Type B pancreatic cell (in vitro differentiated cells): ENCODE measurements at places on chromosomes 16 and 17.

GRCh38 chr17:73359352-73359751 lies 47.6 kb upstream of the CDC42EP4 start:
- no peak for DNase-seq

DNA sequence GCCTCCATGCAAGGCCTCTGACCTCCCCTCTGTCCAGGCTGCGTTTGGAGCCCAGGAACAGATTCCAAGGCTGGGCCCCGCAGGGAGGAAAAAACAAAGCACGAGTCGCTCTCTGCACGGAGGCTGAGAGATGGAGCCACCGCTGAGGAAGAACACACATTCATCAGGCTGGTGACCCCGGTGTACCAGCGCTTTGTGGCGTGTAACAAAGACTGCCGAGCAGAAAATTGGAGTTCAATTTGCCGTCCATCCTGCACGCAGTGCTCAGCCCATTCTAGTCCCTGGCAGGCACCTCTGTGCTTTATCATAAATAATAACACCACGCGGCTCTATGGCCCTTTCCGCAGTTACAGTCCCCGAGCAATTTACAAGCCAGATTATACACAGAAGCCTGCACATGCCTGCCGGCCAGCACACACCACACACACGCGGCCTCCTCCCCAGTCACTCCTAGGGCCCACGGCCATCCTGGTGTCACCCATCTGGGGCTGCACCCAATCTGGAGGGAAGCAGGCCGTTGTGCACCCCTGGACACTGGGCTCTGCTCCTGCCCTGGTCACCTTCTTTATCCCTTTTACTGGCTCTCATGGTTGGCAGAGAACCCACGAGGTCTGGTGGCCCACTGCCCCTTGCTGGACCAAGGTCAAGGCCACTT lies 124.4 kb downstream of the SDK2 start:
- no peak for DNase-seq

- DNase-seq, result no peak
Observed at GRCh38 chr17:2782055-2782454, 14.2 kb upstream of the RAP1GAP2 start.

GRCh38 chr17:35449371-35449931 lies 885 bp upstream of the SLFN13 start:
- no peak for DNase-seq

- DNase-seq, result no peak
Observed at GRCh38 chr16:68902003-68902968, 59.0 kb downstream of the TANGO6 start.

- no peak for DNase-seq
Observed at GRCh38 chr17:76577876-76578275, 7.8 kb downstream of the ST6GALNAC2 start.

GRCh38 chr16:75074920-75075687 lies 41.5 kb downstream of the LDHD start:
- DNase-seq, result no peak

DNA sequence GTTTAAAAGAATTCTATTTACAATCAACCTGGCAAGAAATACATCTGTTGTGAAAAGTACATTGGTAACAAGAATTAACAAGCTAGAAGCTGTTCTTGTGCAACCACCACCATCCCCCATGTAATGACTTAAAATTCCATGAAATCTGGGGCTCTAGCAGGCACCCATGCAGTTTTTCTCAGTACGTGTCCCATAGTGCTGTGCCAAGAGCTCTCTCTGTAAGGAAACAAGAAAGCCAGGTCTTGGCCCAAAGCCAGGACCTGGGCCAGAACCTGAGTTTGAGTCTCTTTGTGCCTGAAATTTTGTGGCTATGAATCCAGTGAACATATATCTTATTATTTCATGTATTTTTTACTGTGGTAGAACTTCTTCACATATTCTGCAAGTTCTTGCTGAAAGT lies 46.6 kb downstream of the NUP93 start:
- no peak for DNase-seq

DNA sequence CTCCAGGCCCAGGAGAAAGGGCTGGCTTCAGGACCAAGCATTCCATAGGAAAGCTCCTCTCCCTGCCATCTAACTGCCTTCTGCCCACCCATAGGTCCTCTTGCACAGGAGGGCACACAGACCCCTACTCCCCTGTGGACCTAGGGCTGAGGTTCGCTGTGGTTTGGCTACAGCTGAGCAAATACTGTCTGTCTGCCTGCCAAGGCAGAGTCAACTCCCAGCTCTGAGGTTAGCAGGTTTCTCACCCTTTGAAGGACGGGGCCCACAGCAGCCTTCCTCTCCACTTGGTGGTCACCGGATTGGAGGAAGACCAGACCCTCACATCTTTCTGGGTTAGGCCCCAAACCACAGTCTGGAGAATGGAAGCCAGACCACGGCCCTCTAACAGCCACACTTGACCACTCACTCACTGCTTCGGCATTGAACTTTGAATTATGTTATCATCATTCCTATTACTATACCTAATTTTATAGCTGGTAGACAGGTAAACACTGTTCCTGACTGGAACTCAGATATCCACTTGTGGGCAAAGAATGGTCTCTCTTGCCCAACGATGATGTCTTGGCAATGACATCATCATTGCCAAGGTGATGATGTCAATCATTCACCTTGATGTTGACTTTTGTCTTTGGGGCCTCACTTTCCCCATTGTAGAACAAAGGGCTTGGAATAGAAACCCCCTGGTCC lies 14.2 kb downstream of the CBX4 start:
- no peak for DNase-seq

- DNase-seq, result no peak
Observed at GRCh38 chr17:51803161-51803560, 355.4 kb downstream of the CA10 start.

GRCh38 chr17:29445844-29446243 lies 55.7 kb downstream of the TAOK1 start:
- DNase-seq, result no peak

DNA sequence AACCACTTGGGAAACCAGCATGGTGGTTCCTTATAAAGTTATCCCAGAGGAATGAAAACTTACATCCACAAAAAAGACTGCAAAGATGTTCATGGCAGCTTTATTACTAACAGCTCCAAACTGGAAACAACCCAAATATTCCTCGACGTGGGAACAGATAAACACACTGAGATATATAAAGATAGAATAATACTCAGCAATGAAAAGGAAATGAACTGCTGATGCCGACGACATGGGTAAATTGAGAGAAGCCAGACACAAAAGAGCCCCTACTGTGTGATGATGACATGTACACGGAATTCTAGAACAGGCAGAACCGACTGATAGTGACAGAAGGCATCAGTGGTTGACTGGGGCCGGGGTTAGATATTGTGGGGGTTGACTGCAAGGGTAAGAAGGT lies 9.7 kb downstream of the PRCD start:
- DNase-seq, result no peak

- no peak for DNase-seq
Observed at GRCh38 chr17:28657756-28658155, 4.0 kb downstream of the SDF2 start.

DNA sequence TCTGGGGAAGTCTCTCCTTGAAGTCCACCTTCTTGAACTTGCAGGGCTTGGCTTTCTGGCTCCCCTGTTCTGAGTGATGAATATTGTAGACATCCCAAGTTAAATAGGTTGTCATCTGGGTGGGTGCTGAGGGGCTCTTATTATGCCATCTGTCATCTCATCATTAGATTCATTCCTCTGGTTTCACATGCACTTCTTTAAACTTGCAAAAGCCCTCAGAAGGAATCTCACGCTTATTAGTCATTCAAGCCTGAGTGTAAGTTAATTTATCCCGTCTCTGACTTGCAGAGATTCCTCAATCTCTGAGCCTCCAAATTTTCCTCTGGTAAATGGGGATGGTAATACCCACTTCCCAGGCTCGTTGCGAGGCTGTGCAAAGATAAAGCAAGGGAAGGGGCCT lies 5.7 kb downstream of the MGAT5B start:
- DNase-seq, result no peak

DNA sequence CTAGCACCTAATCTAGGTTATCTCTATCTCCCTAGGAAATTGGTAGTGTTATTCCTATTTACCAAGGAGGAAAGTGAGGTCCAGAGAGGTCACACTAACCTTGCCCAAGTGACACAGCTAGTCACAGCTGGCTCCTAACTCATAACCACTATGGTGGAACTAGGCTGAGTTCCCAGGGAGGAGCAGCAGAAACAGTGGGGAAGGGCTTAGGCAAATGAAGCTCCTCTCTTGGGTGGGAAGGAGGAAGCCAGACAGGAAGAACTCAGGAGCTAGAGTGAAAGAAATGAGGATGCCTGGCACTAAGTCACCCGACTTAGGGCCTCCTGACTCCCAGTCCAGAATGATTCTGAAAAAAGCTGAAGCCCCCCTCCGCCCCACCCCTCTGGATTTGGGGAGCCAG lies 34.5 kb downstream of the PSME3IP1 start:
- no peak for DNase-seq

DNA sequence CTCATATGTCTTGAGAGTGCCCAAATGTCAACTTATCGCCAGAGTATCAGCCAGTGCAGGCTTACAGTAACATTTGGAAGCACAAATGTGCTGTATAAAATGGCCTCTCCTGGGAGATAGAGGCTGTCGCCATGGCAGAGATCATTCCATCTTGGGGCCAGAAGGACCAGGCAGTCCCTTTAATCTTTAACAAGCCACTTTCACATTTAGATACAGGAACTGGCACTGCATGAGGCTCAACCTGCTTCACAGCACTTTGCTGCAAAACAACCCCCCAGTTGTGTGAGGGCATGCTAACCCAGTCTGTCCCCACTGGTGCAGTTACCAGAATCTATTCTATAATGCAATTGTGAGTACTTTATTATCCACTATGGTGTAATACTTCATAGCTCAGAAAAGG lies 4.7 kb upstream of the RFFL start:
- DNase-seq, result no peak

DNA sequence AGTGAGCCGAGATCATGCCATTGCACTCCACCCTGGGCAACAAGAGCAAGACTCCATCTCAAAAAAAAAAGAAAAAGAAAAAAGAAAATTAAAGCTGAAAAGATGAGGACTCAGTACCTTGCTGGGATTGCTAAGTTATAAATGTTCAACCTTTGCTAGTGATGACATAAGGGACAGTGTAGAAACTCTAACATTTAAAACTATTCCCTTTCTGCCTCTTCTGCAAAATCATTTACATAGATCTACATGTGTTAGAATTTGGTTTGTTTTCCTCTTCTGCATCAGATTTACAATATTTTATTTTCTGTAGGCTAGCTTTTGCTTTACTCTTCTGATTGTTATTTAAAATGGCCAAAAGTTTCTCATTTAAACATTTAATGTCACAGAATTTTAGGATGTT lies 49.5 kb upstream of the HAS3 start:
- DNase-seq, result no peak

- DNase-seq, result no peak
Observed at GRCh38 chr17:49595980-49596379, 20.3 kb downstream of the NXPH3 start.

DNA sequence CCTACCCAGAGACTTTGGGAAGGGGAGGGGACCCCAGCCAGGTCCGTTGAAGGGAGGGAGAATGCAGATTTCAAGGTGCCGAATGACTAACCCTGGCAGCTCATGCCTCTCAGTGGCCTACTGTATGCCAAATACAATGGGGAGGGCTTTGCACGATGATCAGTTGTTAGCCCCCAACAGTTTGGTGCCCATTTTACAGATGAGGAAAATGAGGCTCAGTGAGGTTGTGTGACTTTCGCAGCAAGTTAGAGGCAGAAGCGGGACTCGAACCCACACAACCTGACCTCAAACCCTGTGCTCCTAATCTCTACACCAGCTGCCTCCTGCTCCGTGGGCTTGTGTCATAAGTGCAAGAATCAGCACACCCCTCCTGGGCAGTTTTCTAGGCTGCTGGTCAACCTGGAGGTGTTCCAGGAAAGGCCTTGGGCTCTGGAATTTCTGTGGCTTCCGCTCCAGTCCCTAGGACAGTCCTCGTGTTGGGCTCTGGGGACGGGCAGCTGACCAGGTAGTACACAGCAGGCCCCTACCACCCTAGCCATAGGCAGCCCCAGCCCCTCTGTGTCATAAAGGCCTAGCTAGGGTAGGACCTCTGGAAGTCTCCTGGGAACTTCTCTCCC lies 11.9 kb upstream of the NAGPA start:
- DNase-seq, result no peak

DNA sequence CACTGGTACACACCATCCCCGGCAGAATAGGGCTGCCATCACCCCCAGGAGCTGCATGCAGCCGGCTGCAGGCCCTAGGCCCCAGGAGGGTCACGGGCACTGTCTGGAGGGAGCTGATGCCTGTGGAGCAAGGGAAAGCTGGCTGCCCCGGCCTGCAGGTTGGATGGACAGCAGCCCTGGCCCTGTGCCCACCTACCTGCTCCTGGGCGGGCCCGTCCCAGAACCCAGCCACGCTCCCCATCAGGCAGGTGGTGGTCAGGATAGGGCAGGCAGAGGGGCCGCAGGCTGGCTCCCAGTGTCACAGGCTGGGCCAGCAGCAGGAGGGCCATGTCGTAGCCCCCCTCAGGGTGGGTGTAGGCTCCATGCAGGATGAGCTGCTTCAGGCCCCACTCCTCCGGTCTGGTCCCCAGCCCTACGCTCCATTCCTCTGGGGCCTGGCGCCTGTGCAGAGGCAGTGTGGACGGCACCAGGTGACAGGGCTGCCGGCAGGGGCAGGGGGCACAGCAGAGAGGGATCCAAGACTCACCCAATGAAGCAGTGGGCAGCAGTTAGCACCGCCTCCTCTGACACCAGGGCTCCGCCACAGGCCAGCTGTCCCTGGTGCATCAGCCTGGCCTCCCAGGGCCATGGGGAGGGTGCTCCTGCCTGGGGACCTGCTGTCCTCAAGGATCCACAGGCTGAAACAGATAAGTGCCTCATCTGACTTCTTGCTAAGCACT lies 4.0 kb downstream of the PRSS53 start:
- no peak for DNase-seq

GRCh38 chr17:52145476-52145875 lies 13.0 kb downstream of the CA10 start:
- DNase-seq, result no peak

DNA sequence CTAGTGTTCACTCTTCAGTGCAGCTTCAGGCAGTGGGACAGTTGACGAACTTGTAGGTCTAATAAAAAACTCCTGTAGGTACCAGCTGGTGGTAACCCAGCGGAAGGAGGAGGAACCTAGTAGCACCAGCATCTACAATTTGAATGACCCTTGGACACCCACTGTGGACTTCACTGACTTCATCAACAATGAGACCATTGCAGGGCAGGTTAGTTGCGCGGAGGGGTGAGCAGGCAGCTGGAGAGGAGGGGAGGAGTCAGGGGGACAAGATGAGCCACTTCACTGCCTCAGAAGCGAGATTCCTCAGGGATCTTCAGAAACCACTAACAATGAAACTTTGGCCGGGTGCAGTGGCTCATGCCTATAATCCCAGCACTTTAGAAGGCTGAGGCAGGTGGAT lies 22.3 kb downstream of the AOC3 start:
- no peak for DNase-seq

DNA sequence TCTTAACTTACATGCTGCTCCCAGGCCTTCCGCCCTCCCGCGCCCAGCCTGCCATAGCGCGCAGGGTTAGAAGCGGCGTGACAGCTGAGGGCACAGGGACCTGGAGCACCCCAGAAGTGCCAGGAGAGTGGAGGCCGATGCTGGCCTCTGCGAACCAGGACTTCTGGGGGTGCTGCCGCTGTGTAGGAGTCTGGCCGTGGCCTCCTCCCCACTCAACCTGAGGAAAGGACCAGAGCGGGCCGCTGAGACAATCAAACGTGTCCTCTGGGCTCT lies 1.9 kb upstream of the TMEM204 start:
- no peak for DNase-seq

- peak; percentile 78 for DNase-seq
Observed at GRCh38 chr17:31095236-31096105, 694 bp downstream of the NF1 start.

GRCh38 chr16:3874794-3875692 lies 5.5 kb downstream of the CREBBP start:
- DNase-seq, result no peak

- DNase-seq, result no peak
Observed at GRCh38 chr16:87766485-87766797, 655 bp upstream of the KLHDC4 start.

- no peak for DNase-seq
Observed at GRCh38 chr17:73325527-73325842, 13.7 kb upstream of the CDC42EP4 start.
